Uterus (tissue), 4 donors: ENCODE measurements at places on chromosomes 12 and 14. TPM values are rescaled to one million over a fixed set of nuclear protein-coding genes. Genes with fewer than 3 reads are reported as not detected.

C14orf119 gene
- 12.3 TPM for total RNA-seq

LRP1-AS gene
- not detected for total RNA-seq

KRT75 gene
- not detected for total RNA-seq

NKX2-1 gene
- total RNA-seq, result not detected

TSHR gene
- total RNA-seq, result not detected

OXA1L gene
- 51.2 TPM for total RNA-seq

PELI2 gene
- 16.5 TPM for total RNA-seq

TPH2 gene
- total RNA-seq, result not detected

RFX4 gene
- total RNA-seq, result not detected

DNA sequence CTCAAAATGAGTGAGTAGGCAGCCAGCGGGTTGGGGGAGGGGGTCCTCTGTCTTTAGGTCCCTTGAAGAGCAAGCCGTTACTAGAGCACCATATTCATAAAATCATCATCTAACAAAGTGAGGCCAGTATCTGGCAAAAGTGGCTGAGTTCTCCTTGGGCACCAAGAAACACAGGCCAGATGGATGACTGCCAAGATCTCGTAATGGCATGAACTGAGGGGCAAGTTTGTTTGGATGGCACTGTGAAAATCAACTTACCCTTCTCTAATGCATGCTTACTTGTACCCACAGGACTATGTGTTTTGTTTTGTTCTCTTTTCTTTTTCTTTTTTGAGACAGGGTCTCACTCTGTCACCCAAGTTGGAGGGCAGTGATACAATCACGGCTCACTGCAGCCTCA lies 41.6 kb downstream of the GNPTAB start:
- DNase-seq, result no peak

DNA sequence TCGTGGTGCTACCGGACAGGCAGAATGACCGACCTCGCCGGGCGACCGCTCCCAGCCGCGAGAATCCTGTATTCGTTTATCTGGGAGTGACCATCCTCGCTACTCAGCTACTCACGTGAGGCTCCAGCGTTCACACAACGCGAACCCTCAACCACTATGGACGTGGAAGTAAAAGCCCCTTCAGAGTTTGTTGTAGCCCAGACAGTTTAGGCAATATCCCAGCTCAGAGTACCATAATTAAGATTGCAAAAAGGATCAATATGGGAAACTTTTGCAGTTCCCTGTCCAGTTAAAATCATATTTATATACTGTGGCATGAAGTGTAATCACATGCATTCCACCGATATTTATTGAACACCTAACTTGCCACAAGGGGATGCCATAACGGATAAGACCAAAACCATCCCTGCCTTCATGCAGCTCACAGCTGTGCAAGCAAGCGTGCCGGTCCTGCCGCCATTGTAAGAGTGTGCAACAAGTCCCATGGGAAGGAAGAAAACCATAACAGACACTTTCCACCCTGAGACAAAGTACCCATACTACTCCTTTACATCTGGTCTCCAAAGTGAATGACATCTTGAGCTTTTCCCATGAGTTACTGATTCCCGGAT lies 938 bp upstream of the MAX start:
- DNase-seq, result no peak

GRCh38 chr12:54240129-54240528 lies 39.8 kb downstream of the CBX5 start:
- DNase-seq, result no peak

GRCh38 chr14:69554500-69554899 lies 20.2 kb downstream of the CCDC177 start:
- no peak for DNase-seq

GRCh38 chr14:24093901-24094840 lies at the start of gene PCK2:
PCK2 (plus strand) TSS chr14:24094311; CDS start chr14:24094406, 95 bp downstream.
- peak; percentile 88 for DNase-seq

DNA sequence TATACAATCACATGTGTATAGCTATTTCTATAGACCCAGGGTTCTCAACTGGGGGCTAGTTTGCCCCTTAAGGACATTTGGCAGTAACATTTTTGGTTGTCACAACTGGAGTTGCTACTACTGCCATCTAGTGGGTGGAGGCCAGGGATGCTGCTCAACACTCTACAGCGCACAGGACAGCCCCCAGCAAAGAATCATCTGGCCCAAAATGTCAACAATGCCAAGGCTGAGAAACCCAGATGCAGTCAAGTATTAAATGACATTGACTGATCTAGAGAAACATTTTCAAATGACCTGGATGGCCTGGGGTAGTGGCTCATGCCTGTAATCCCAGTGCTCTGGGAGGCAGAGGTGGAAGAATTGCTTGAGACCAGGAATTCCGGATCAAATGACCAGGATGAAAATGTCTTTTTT lies 5.8 kb downstream of the WSB2 start:
- DNase-seq, result peak; percentile 23

- DNase-seq, result no peak
These were observed 165.7 kb downstream of the TBX5 start for GRCh38 chr12:114240288-114240687.

DNA sequence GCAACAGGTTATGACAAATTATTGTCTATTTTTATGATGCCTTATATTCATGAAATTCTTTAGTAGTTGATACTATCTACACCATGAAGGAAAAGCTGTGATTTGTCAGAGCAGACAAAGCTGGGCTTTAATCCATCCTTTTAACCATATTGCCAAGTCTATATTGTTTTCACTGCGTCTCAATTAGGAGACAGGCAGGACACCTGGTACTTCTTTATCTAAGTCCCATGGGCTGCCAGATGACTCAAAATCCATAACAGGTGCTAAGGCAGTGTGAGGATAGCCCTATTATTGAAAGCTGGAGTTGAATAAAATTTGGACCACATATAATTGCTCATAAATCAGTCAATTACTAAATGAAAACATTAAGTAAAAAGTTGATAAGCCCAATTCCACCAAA lies 22.6 kb downstream of the INSM2 start:
- DNase-seq, result no peak

DNA sequence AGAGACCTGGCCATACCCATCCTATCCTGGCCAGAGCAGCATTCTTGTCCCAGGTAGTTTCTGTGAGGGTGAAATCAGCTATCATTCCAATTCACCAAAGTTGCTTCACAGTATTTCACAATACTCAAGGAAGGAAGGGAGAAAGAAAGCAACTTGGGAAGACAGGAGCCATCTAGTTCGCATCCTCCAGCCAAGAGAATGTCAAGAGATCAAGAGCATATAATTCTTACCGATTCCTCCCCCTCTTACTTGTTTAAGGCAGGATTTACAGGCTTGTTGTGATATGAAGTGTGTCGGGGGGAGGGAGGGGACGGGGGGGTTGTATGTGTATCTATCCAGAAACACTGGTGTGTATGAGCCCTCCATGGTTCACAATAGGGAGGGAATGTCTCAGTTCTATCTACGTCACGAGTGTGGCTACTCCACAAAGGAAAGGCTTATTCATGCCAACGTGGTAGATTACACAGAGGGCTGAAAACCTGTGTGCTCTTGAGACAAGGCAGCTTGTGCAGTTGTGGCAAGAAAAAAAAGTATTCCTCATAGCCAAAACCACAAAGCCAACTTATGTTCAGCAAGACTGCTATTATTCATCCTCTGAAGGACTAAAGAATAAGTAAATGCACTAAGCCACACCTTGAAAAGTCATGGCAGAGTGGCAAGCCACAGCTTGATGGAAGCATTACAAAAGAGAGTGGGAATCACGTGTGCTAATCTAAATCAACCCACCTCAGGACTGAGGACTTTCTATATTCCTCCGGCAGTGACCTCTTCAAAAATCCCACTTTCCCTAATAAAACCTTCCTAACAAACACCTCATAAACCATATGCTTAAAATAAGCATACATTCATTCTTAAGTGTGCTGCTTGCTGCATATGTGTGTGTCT lies 35.0 kb downstream of the CORO1C start:
- DNase-seq, result peak; percentile 87

DNA sequence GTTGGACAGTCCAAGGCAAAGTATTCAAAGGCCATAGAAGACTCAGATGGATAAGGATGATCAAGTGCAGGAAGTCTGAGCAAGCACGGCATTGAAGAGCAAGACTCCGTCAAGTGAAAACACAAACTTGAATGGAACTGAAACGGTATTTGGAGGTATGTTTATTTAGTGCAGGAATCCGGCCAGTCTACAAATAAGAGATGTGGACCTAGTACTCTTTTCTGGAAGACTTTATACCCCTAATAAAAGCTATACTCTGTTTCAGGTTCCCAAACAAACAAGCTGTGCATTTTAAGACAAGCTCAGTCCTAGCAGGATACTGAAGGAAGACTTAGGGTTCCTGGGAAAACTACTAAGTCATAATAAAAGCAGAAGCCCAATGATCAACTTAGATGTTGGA lies 100.8 kb upstream of the NEDD1 start:
- DNase-seq, result no peak

DNA sequence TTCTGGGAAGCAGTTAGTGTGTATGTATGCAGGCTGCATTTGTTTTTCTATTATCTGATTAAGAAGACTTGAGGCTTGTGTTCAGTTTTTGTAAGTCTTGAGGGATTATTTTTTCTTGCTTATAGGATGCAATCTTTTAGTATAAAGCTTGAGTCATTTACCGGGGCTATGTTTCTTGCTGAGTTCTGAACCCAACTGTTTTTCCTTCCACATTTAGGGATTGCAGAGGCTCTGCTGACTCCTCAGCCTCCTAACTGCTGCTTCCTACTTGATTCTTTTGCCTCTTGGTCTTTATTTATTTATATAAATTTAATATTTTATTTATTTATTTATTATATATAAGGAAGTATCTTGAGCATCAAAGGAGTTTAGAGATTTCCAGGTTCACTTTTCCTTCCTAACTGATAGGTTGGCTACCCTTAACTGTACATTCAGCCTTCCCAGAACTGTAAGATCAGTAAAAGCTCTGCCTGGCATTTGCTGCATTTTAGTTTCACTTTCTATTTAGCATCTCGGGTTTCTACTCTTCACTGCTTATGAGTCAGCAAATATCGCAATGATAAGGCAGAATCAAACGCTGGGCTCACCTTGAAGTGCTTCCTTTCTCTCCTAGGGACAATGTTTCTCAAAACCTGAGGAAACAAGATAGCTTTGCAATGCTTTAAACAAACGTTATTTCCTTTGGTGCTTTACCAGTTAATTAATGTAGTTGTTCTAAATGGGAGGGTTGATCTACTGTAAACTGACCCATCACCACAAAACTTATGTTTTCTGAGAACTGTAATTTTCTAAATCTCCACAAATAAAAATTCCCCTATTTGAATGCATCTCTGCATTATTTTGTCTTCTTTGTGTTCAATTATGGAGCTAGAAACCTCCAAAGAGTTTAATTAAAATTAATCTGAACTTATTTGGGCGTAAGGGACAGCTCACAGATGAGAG lies 1183.7 kb upstream of the TMEM132C start:
- DNase-seq, result peak; percentile 14

DNA sequence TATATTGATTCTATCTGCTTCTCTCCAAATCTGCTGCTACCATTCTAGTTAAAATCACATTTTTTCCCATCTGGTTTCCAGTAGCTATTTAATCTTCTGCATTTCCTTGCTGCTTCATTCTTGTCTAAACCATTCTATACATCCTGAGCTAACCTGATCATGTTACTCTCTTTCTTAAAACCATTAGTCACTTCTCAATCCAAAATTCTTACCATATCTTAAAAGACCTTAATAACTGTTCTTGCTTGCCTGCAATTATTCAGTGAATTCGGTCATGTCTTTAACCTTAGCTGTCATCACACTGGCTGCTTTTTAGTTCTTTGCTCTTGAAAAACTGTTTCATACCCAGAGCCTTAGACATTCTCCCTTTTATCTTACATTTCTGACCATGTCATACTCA lies 56.4 kb upstream of the PZP start:
- DNase-seq, result no peak

GRCh38 chr12:109897029-109897428 lies 3.0 kb upstream of the TCHP start:
- DNase-seq, result no peak

- no peak for DNase-seq
These were observed 126.4 kb downstream of the CCER1 start for GRCh38 chr12:90828621-90829020.

GRCh38 chr12:90572778-90573177 lies 382.2 kb downstream of the CCER1 start:
- DNase-seq, result no peak

DNA sequence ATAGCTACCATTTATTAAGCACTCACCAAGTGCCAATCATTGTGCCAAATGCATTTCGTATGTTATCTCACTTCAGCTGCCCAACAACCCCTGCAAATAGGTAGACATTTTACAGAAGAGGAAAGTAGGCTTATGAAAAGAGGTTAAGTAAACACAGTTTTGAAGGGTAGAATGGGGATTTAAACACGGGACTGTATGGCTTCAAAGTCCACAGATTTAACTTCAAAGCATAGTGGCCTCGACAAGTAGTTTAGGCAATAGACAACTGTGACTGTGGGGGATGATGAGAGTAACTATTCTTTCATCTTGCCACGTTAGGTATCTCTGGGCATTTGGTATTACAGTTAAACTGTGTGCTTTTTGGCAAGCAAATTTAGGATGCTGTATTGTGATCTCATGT lies 266.8 kb upstream of the SRRM4 start:
- no peak for DNase-seq

DNA sequence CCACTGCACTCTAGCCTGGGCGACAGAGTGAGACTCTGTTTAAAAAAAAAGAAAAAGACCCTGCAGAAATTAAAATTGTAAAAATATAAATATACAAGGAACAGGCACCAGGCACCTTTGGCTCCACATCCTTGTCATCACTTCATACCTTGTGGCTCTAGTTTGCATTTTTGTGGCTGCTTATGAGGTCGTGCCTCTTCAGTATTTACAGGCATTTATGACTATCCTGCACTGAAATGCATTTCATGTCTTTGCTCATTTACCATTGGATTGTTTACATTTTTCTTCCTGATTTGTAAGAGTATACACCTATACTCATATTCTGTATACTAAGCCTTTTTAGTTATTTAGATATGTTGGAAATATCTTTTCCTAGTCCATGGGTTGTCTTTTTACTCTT lies 20.1 kb downstream of the BICD1 start:
- no peak for DNase-seq

GRCh38 chr12:104490850-104491249 lies 34.1 kb downstream of the CHST11 start:
- DNase-seq, result no peak

DNA sequence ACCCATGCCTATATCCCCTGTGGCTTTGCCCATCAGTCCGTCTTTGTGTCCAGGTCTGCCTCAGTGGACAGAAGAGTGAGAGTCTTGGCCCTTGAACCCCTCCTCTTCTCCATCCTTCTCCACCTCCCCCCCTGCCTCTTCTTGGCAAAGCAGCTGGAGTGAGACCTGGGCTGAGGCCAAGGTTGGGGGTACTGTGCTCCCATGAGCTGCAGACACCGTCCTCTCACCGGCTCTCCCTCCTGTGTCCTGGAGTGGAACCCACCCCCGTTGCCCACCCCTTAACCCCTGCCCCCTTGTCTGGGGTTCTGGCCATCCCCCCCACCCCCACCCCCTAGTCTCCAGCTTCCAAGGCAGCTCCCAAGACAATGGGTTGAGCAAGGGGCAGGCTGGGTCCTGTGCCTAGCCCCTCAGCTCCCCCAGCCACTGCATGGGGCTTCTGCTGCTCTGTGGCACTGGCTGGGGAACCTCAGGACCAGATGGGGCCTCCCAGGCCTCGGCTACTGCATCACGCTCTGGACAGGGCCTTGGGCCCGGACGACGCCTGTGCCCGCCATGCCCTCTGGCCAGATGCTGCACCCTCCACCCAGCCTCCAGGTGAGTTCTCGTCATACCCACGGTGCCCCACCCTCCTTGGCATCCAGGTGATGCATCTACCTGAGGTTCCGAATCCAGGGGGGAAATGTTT lies 35.7 kb downstream of the RTL1 start:
- DNase-seq, result no peak
